ENCODE measurements at places on chromosomes 5 and 9. TPM values are rescaled to one million over a fixed set of nuclear protein-coding genes. Genes with fewer than 3 reads are reported as not detected.

DNA sequence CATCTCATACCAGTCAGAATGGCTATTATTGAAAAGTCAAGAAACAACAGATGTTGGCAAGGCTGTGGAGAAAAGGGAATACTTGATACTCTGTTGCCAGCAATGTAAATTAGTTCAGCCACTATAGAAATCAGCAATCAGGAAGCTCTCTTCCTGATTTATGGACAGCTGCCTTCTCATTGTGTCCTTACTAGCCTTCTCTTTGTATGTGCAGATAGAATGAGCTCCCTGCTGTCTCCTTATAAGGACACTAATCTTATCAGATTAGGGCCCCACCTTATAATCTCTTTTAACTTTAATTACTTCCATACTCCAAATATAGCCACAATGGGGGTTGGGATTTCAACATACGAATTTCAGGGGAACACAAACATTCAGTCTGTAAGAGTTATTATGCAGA is 38.0 kb downstream of the KCNV2 start:
- DNase-seq = no peak

ADAMTS13 gene
- total RNA-seq = 6.0 TPM

DNA sequence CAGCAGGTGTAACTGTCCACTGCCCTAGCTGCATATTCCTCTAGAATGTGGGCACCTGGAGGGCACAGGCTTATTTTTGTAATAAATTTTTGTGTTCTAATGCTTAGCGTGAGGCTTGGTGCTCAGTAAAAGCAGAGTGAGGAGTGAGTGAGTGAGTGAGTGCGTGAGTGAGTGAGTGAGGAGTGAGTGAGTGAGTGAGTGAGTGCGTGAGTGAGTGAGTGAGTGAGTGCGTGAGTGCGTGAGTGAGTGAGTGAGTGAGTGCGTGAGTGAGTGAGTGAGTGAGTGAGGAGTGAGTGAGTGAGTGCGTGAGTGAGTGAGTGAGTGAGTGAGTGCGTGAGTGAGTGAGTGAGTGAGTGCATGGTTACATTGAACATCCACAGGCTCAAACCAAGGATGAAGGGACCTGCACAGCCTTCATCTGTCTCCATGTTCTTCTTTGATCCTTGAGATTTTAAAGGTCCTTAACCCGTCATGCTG is 371.5 kb downstream of the MED10 start:
- DNase-seq = no peak

DNA sequence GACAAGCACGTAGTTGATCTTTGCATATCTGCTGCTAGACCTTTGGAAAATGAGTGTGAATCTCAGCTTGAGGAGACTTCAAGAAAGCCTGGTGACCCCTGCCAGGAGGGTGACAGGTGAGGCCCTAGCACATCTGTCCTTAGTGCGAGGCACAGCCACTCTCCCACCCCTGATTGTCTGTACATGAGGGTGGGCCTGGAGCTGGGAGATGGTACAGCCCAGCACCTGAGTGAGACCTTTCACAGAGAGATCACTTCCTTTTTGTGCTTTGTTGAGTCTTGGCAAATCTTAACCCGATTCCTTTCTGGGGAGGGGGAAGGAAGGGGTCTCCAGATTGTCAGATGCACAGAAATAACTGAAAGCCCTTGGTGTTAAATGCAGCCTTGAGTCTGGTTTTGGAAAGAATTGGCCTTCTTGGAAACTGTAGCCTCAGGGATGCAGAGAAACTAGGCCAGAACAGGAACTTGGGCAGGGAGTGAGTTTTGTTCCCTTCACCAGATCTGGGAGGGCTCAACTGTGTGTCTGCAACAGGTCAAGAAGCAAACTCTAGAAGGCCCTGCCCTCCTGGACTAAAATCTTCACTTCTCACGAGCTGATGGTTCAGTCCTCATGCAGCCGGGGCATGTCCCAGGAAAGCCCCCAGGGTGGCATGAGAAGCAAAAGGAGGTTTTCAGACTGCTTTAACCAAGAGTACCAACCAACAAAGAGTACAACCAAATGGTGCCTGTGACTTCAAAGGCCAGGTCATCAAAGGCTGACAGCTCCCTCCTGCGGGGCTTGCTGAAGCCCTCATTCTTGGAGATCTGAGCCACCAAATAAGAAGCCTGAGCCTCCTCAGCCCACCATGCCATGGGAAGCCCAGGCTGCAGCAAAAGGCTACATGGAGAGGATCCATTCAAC is 20.8 kb upstream of the SEMA4D start:
- DNase-seq = no peak

FAXDC2 gene
- 2.9 TPM for total RNA-seq

- DNase-seq = no peak
Observed at GRCh38 chr5:9716838-9717281, 86.7 kb upstream of the TAS2R1 start.

GRCh38 chr5:168786147-168786546 is 207.0 kb upstream of the PANK3 start:
- DNase-seq = no peak

HTR1A gene
- total RNA-seq = not detected

- no peak for DNase-seq
Observed at GRCh38 chr5:67065696-67066095, 130.9 kb downstream of the CD180 start.

GRCh38 chr5:174084691-174085154 is 39.2 kb downstream of the NSG2 start:
- DNase-seq = no peak

- DNase-seq = no peak
Observed at GRCh38 chr5:42881416-42882117, 69.9 kb upstream of the SELENOP start.

- DNase-seq = no peak
Observed at GRCh38 chr9:83458530-83458929, 79.7 kb downstream of the FRMD3 start.

DNA sequence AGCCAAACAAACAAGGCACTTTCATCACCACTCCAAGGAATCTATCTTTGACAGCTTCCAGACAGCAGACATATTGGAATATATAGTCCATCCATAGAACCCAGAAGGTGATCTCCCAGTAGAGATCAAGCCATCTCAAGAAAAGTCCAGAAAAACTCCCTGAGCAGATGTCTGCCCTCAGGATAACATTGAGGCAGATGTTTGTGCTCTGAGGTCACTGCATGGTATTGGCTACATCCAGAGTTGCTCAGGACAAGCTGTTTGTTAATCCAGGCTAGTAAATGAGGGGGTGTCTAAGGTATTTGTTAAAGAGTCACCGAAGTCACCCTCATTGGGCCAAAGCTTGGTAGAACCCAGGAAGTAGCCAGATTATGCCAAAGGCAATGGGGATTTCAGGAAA is 556.3 kb upstream of the KLF4 start:
- no peak for DNase-seq

GARNL3 gene
- 10.5 TPM for total RNA-seq

DNAJA1 gene
- total RNA-seq = 254 TPM

GRCh38 chr9:131525643-131526565 is 5.2 kb downstream of the UCK1 start:
- DNase-seq = no peak

- DNase-seq = no peak
Observed at GRCh38 chr5:41339339-41339738, 126.0 kb upstream of the C6 start.

SLC34A1 gene
- total RNA-seq = 0.16 TPM

EPB41L4B gene
- 1.2 TPM for total RNA-seq

FOXD4 gene
- total RNA-seq = 0.77 TPM

CFAP90 gene
- total RNA-seq = 0.84 TPM

- DNase-seq = no peak
Observed at GRCh38 chr9:132775720-132776119, 102.4 kb downstream of the AK8 start.

DNA sequence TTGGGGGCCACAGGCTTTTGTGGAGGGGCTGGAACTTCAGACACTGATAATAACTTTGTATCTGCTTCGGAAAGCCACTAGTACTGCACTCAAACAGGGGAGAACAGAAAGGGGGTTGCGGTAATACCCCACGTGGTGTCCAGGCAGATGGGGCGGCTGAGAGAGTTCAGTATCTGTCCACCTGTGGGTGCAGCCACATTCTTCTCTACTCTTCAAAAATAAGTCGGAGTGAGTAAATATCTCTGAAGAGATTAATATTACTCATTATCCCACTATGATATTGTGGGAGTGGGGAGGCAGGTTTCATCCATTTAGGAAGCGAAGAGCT is 102.1 kb upstream of the SSBP2 start:
- DNase-seq = no peak

GRCh38 chr5:116600876-116601275 is 26.3 kb upstream of the SEMA6A start:
- no peak for DNase-seq

DNA sequence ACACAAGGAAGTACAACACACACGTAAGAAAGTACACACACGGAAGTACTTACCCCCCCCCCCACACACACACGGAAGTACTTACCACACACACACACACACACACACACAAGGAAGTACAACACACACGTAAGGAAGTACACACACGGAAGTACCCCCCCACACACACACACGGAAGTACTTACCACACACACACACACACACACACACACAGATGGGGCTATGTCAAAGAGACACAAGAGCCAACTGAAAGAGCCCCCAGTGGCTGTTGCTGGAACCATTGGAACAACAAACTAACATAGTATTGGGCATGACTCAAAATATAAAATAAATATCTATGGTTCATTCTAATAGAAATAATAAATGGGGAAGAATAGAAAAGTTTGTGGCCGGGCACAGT is 4.9 kb upstream of the MAPK9 start:
- no peak for DNase-seq

GRCh38 chr5:148486456-148486855 is 102.7 kb downstream of the FBXO38 start:
- no peak for DNase-seq

DNA sequence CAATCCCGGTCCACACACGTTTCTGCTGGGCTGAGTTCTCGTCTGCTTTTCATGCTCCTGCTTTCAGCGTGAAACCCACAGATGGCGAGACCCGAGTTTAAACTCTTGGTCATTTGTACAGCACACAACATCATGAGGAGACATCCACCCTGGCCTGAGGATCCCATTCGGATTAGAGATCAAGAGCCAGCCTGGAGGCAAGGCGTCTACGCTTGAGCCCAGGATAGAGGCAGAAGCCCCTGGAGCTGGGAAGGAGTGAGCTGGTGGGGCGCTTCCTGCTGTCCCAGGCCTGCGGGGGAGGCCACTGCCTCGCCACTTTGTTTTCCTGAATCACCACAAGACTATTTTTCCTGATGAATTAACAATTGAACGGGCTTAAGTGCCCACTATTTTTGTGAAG is 281.9 kb upstream of the IRX4 start:
- DNase-seq = no peak

GRCh38 chr9:27528076-27528885 is 1.3 kb downstream of the MOB3B start:
- DNase-seq = peak; percentile 57

DNA sequence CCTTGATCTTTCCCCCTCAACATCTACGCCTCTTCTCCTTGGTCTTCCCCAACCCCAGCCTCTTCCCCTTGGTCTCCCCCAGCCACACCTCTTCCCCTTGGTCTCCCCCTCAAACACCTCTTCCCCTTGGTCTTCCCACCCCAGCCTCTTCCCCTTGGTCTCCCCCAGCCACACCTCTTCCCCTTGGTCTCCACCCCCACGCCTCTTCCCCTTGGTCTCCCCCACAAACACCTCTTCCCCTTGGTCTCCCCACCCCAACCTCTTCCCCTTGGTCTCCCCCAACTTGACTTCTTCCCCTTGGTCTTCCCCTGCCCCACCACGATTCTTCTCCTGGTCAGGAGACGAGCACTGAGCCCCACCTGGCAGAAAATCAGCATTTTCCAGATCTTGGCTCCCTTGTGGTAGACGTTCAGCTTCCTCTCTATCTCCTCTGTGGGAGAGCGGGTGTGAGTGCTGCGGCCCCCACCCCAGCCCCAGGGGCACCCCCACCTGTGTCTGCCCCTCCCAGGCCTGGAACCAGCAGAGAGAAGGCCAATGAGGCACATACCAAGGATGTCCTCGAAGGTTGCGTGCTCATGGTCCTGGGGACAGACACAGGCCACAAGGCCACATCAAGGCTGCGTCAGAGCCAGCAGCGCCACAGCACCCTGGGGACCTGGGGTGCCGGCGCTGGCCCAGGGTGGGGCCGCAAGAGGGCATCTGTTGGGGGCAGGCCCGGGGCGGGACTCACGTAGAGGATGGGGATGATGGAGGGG is 7.0 kb downstream of the NSMF start:
- no peak for DNase-seq

SNAPC4 gene
- total RNA-seq = 18.2 TPM

DNA sequence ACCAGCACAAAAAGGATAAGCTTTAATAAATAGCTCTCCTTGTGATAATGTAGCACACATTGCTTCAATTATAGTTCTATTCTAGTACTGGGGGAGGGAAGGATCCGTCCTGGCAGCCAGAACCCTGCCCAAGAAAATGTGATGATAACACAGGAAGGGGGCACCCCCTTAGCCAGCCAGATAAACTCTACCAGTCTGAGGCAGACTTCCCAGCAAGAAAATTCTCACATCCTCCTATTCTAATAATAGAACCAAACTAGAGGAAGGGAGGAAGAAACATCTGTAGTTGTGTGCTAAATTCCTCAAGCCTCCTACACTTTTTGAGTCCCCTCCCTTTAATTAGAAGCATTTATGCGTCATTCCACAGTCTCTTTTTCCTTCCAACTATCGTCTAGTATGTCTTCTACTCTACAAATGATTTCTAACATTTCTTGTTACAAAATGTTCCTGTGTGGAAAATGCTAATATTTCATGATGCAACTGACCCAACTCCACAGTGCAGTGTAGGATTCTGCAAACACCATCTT is 261.0 kb downstream of the SEMA5A start:
- DNase-seq = no peak

DNA sequence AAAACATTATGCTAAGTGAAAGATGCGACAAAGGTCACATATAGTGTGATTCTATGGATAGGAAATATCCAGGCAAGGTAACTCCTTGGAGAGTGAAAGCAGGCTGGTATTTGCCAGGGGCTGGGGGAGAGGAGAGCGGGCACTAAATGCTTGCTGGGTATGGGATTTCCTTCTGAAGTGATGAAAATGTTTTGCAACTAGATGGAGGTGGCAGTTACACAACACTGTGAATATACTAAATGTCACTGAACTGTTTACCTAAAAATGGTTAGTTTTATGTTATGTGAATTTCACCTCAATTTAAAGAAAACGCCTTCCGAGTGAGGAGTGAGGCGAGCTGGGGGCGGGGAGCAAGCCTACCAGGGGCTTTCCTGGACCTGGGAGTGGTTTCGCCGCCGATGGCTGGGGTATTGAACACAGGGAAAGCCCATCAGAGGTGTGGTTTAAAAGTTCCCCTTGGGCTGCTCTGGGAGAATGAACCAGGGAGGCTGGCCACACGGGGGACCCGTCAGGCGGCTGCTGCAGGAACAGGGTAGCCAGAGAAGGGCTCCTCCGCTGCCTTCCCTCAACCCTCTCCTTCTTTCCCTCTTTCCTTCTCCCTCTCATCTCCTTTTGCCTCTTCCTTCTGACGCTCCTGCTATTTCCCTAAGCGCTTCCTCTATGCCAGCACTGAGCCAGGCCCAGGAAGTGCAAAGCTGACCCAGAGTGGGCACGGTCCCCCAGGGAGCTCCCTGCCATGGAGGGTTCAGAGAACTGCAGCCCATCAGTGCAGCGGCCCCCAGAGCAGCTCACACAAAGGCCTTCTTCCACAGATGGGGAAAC is 4.9 kb downstream of the AKNA start:
- DNase-seq = no peak

- no peak for DNase-seq
Observed at GRCh38 chr5:132273631-132274030, 16.1 kb downstream of the PDLIM4 start.
